Dermis blood vessel endothelial cell (primary cell): ENCODE measurements at places on chromosomes 4 and X. TPM values are rescaled to one million over a fixed set of nuclear protein-coding genes. Genes with fewer than 3 reads are reported as not detected.

Gene RNF150
- total RNA-seq, result 0.17 and 0.23 TPM in 2 replicates

Gene CPZ
- total RNA-seq, result not detected in 2 replicates

Gene LAP3
- 217 and 395 TPM in 2 replicates for total RNA-seq

Gene RNF212
- total RNA-seq, result 0.85 and 1.1 TPM in 2 replicates

Gene TMEM156
- 0.34 and 0.74 TPM in 2 replicates for total RNA-seq

Gene SMIM31
- total RNA-seq, result not detected in 2 replicates

DNA sequence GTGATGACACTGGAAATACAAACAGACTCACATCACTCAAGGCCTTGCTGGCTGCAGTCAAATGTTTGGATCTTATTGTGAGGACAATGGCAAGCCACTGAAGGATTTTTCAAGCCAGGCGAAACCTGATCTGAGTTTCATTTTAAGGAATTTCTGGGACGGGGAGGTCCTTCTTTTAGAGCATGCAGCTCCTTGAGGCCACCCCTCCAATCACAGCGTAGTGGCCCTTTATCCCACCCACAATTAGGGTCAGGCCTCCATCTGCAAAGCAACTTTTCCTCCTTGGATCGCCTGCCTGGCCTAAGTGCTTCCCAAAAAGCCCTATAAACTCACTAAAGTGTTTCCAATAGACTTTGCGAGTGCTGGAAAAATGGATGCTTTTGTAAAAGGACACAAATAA, 115.5 kb downstream of the EFHC2 start:
- no peak for DNase-seq

Gene SUPT20HL1
- total RNA-seq, result not detected in 2 replicates

DNA sequence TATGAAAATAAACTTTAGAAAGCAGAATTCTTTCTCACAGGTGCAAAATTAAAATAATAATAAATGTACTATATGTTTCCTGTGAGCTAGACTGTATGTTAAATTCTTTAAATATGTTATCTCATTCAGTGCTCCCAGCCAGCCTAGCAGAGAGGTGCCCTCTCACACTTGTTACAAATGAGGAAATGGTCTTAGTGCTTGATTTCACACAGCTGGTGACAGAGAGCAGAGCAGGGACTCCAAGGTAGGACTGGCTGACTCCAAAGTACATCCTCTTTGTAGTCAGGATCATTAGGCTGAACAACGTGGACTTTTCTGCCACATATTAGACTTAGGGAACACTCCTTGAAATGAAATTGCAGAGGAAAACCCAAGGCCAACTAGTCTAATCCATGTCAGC, 72.0 kb upstream of the HHIP start:
- no peak for DNase-seq

Gene IL2
- not detected in 2 replicates for total RNA-seq

Gene RXFP1
- total RNA-seq, result not detected in 2 replicates

- DNase-seq, result no peak
Observed at GRCh38 chr4:41851621-41852020, 83.6 kb upstream of the TMEM33 start.

- no peak for DNase-seq
Observed at GRCh38 chr4:163590103-163590502, 95.6 kb downstream of the TMA16 start.

GRCh38 chrX:17552044-17552650, 177.1 kb downstream of the NHS start:
- no peak for DNase-seq

Gene RTL5
- total RNA-seq, result 0.47 and 0.51 TPM in 2 replicates

DNA sequence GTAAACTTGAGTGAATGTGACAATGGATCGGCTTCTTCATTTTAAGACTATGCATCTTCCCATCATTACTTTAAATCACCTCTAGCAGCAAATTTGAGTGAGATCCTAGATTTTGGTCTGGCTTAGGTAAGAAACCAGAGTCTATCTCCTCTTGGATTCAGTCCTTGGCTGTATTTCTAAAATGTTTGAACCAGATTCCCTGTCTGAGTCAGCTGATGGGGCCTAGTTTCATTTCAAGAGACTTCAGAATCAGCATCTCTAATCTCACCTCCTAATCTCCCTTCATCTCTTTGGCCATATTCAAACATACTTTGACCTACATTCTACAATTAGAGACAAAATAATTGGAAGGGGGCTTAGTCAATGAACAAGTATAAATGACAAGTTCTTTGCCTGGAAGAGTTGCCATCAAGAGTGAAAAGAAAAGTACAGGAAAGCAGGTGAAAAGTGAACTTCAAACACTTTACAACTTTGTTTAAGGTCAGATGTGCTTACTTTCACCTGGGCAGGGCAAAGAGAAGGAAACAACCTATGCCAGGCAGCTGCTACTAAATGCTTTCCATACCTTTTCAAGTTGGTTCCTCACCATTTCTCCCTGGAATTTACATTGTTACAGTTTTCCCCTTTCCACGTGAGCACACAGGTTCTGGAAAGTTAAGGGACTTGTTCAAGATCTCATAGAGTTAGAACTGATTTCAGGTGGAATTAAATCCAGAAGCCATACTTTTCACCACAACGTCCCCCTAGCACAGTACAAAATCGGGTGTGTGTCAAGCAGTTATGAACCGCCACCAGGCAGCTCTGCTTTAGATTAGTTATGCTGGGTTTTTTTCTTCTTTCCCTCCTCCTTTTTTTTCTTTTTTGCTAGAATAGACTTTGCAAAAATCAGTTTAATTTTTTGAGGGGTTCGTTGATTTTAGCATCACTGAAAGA, 30.7 kb upstream of the PITX2 start:
- DNase-seq, result no peak

- no peak for DNase-seq
Observed at GRCh38 chr4:147944249-147944648, 212.4 kb downstream of the ARHGAP10 start.

Gene GIMD1
- total RNA-seq, result not detected in 2 replicates

Gene CCDC158
- total RNA-seq, result not detected in 2 replicates

GRCh38 chrX:10288373-10288975, 131.7 kb downstream of the CLCN4 start:
- no peak for DNase-seq

GRCh38 chrX:11209798-11210414, 83.3 kb upstream of the AMELX start:
- DNase-seq, result no peak

DNA sequence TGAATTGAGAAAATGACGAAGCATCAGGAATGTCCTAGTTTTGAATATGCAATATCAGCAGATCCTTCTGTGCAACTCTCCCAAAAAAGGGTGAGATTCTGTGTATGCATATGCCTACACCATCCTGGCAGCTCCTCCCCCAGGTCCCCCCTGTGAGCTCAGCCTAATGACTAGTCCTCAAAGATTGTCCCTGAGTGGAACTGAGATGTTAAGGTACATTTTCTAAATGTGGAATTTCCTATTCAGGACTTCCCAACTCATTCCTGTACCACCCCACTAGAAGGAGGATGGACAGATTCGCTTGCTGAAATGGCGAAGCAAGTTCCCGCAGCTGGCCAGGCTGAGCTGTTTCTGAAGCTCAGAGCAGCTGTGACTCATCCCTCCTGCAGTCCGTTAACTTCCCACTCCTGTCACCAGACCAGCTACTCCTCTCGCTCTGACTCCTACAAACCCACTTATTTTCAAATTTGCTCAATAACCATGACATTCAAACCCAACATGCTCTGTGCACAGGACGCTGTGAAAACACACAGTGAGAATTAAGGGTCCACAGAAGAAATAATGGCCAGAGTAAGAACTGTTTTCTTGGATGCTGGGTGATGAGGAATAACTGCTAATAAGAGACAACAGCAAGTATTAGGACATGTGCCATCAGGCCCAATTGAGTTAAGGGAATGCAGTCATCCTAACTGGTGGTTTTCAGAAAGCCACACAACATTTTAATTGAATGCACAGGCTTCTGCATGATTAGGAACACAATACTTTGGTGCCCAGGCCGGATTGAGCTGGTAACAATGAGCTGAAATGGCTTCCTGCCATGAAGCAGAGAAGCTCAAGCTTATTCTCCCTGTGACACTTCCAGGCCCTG, 40.0 kb upstream of the IRF2 start:
- peak; percentile 75 for DNase-seq

- no peak for DNase-seq
Observed at GRCh38 chr4:5184606-5185005, 133.3 kb downstream of the STK32B start.

GRCh38 chrX:148960060-148960459, 459.6 kb downstream of the AFF2 start:
- peak; percentile 0 for DNase-seq

- peak; percentile 81 for DNase-seq
Observed at GRCh38 chrX:43703211-43703791, 47.2 kb downstream of the MAOA start.

Gene XK
- total RNA-seq, result 0.05 TPM in 1 of 2 replicates, not detected in the other

DNA sequence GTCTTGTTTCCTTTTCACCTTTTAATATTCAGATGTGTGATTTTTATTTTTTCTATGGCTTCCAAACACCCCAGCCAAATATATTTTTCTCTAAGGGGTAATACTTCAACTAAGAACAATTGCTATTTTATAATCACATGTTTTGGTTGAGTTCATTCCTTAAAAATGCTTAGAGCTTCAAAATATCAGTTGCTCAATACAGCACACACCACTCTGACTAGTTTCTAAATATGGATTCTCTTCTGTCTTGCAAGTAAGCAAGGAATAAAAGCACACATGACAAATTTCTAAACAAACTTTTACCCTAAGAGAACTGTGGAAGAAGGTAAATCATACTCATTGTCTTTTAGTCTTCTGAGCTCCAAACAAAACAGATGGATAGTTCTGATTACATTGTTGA, 27.2 kb downstream of the ANTXR2 start:
- no peak for DNase-seq

DNA sequence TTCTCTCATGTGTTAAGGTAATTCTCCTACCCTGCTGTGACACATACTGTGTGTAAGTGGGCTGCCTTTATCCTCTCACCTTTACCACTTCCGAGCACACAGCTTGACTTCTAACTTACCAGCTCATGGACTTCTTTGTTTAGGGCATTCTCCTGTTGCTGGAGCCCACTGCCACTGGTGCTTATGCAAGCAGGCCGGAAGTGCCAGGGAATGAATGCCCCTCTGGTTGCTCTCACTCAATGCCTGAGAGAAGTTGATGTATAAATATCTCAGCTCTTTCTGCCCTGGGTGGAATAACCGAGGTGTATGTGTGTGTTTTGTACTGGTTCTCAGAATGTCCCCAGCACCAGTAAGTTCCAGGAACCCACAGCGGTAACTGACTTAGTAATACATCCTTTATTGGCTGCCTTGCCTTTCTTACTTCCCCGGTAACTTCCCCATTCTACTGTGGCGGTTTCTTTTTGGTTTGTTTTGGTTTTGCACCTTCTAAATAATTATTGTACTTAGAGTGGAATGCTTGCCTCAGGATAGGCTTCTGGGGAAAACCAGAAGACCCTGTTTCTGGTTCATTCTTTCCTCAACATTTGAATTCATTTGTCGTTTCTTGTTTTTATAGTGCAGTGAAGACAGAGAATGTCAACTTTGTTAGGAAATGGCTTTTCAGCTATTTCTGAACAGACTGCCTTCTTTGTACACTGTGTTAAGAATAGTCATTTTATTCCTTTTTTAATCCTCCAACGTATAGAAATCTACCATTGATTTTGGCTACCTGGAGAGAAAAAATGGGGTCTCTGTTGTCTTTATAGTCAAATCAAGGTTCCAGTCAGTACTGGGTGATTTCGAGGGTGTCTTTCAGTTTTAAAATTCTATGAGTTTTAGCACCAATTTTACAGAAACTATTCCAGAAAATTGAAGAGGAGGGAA, 45.4 kb downstream of the CXorf58 start:
- peak; percentile 7 for DNase-seq

DNA sequence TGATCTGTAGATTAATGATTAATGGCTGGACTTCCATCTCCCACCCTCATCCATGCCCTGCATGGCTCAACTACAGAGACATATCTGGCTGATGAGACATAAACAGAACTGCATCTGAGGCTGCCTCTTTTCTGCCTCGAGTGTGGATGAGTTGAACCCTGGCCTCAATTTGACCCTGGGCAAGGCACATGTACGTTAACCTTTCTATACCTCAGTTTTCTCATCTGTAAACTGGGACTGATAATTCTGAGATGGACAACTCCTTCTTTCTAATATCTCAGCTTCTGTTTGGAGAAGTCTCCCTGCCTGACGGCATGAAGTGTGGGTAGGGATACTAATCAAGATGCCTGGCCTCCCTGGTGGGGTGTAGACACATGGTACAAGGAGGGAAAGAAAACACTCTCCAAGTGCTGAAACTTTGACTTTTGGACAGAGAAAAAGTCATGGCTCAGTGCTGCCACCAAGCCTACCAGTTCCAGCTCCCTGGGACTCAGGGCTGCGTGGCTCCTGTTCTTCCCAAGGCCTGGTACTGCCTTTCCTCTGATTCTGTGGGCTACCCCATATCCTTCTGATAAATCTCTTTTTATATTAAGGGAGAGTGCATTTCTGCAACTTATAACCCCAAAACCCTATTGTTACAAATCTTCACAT, 64.4 kb downstream of the HAUS3 start:
- DNase-seq, result no peak

GRCh38 chr4:957581-958313, 15.6 kb downstream of the DGKQ start:
- no peak for DNase-seq

- no peak for DNase-seq
Observed at GRCh38 chrX:149909324-149910177, 19.8 kb upstream of the HSFX4 start.

Gene CSN1S1
- total RNA-seq, result 0.09 TPM in 1 of 2 replicates, not detected in the other

Gene VCX3B
- not detected in 2 replicates for total RNA-seq

DNA sequence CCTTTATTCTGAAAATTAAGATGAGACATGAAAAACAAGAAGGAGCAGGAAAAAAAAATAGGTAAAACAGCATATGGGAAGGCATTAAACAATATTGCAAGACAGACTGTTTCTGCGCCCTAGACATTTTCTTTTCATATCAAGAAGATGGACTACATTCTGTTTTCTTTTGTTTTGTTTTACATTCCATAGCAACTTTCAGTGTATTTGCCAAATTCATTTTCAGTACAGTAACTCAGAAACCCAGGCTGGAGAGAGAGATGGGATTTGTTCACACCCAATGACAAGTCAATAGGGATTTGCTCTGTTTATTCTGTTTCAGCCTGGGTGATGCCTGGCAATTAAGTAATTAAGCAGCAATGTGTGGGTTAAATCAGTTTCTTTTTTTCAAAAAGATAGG, 892.8 kb upstream of the DIAPH2 start:
- no peak for DNase-seq

GRCh38 chrX:67749536-67749935, 205.7 kb downstream of the AR start:
- peak; percentile 0 for DNase-seq

Gene SERPINA7
- total RNA-seq, result not detected in 2 replicates

- DNase-seq, result no peak
Observed at GRCh38 chrX:9447906-9448305, 17.0 kb upstream of the TBL1X start.

Gene AWAT2
- total RNA-seq, result 0.51 and 1.2 TPM in 2 replicates

DNA sequence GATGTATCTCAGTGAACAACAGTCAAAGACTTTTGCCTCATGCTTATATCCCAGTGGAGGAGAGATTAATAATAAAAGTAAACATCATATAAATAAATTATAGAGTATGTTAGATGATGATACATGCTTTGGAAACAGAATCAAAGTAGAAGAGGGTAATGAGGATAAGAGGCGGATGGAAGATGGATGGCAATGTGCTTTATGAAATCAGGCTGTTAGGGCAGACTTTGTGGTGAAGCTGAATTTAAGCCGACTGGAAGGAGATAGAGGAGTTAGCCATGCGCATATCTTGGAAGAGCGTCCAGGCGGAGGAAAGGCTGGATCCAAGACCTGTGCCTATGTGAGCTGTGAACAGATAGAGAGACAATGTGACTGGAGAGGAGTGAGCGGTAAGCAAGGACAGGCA, 74.9 kb upstream of the GUCY1A1 start:
- DNase-seq, result no peak

GRCh38 chr4:186216465-186217024, 10.8 kb upstream of the KLKB1 start:
- no peak for DNase-seq

Gene DNAAF6
- not detected in 2 replicates for total RNA-seq
